ENCODE measurements at places on chromosomes 11 and 22. TPM values are rescaled to one million over a fixed set of nuclear protein-coding genes. Genes with fewer than 3 reads are reported as not detected.

GRCh38 chr22:50101870-50102565 lies 12.2 kb downstream of the MOV10L1 start:
- no peak for DNase-seq

GRCh38 chr22:32265882-32266767 lies 11.0 kb upstream of the SLC5A4 start:
- DNase-seq: peak; percentile 62

DNA sequence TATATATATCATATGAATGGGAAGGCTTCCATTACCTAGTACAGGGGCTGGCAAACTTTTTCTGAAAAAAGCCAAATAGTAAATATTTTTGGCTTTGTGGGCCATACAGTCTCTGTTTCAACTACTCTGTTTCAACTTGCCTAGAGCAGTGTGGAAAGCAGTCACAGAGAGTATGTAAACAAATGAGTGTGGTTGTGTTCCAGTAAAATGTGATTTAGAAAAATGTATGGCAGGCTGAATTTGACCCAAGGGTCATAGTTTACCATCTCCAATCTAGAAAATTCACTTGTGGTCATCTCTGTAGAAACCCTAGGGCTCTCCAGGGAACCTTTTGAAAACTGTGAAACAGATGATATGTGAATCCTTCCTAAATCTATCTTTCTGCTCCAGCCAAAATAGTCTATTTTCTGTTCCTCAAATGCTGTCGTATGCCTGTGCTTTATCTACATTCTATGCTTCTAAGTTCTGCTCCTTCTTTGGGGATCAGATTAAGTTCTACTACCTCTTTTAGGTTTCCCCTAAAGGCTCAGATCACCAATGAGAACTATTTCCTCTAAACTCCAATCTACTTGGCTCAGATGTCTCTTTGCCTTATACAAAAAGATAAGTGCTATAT lies 356.2 kb downstream of the METTL15 start:
- DNase-seq: no peak

- no peak for DNase-seq
Measured at GRCh38 chr22:47199979-47200272, 437.5 kb downstream of the TBC1D22A start.

DNA sequence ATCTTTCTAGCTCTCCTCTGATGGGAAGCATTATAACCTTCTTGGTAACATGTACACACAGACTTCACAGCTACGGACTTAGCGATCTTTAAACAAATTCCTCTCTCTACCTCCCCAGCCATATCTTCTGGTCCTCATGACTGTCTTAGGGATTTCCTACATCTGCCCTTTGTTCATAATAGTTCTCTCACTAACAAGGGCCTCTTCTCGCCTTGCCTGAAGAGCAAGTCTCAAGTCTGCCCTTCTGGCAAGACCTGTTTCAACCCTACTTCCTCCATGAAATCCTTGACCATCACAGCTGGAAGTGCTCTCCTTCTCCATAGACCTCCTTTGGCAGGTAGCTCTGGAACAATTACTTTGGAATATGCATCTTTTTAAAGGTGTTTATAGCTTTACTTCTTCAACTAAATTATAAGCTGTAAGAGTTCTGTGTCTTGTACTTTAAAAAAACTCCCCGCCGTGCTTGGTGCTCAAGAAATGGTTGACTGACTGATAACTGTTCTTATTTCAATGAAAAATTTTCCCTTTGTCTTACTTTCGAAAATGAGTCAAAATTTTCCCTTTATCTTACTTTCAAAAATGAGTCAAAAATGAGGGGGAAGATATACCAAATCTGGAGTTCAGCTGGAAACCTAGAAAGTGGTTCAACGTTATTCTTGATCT lies 34.7 kb downstream of the SNX19 start:
- no peak for DNase-seq

- no peak for DNase-seq
Measured at GRCh38 chr11:100963375-100963774, 166.2 kb downstream of the PGR start.

DNA sequence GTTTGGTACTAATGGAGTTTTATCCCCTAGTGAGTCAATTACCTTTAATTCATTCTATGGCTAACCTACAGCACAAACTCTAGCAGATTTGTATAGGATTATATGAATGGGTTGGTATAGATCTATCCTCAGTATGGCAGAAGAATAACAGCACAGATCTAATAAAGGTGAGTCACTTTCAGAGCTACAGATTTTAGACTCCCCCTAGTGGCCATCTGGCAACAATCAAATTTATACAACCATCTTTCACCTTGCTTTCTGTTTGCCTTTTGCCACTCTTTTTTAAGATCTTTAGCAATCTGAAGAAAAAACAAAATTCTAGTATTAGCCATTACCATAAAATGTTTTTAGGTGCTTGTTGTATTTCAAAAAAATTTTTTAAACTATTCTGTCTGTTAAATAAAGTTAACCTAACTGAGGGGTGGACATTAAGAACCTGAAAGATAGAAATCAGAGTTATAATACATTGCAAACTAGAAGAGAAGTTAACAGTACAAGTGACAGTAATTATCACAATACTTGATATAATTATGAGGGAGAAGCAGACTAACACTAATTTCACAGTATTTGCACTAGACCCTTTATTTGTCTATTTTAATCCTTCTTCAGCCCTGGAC lies 25.8 kb downstream of the DDIAS start:
- DNase-seq: peak; percentile 43

- DNase-seq: no peak
Measured at GRCh38 chr11:48005831-48006270, 25.5 kb downstream of the PTPRJ start.

DNA sequence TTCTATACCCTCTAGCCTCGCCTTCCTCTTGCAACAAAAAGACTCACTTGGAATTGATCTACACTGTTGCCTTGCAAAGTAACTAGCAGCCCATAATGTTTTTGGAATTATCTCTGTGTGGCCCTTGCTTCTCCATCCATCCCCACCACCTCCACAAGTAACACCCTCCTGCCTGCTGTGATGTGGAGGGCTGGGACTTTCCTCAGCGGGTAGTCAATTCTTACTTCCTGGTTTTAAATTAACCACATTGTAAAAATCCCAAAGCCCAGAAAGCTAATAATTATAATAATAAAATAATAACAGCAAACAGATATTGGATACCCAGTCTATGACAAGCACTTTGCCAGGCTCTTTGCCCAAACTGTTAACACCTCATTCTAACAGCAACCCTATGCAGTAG lies 40.8 kb upstream of the GALNT18 start:
- no peak for DNase-seq

TMEM126B gene
- total RNA-seq: 81.8 TPM

ZNRF3 gene
- total RNA-seq: 17.6 TPM

GRM5 gene
- not detected for total RNA-seq

CPT1B gene
- 2.3 TPM for total RNA-seq

TRPT1 gene
- total RNA-seq: 24.8 TPM

ASCC2 gene
- 26.3 TPM for total RNA-seq

PNPLA5 gene
- not detected for total RNA-seq
